SK-MEL-5 (cell line): ENCODE measurements at places on chromosomes 3 and 15. TPM values are rescaled to one million over a fixed set of nuclear protein-coding genes. Genes with fewer than 3 reads are reported as not detected.

The MFSD1 gene
- total RNA-seq = 58.3 and 62.4 TPM in 2 replicates

The SPSB4 gene
- total RNA-seq = 0.08 TPM in 1 of 2 replicates, not detected in the other

The CASR gene
- total RNA-seq = not detected in 2 replicates

The XYLB gene
- total RNA-seq = 14.0 and 18.1 TPM in 2 replicates

The LRRIQ4 gene
- total RNA-seq = not detected in 2 replicates

The ABHD14A gene
- total RNA-seq = 45.2 and 46.0 TPM in 2 replicates

The AMIGO3 gene
- total RNA-seq = 0.32 and 0.34 TPM in 2 replicates

The ATP2B2 gene
- total RNA-seq = not detected in 2 replicates

The PP2D1 gene
- total RNA-seq = not detected in 2 replicates

The ITIH1 gene
- not detected in 2 replicates for total RNA-seq

The VPS18 gene
- total RNA-seq = 85.6 and 88.6 TPM in 2 replicates

The SEMA5B gene
- total RNA-seq = not detected in 2 replicates

The MORC1 gene
- total RNA-seq = 0.11 TPM in 1 of 2 replicates, not detected in the other

The NOX5 gene
- 4.0 TPM in 2 replicates for total RNA-seq

The TICRR gene
- 3.2 and 3.7 TPM in 2 replicates for total RNA-seq

The MYL3 gene
- total RNA-seq = not detected in 2 replicates

The PCOLCE2 gene
- total RNA-seq = 57.2 and 60.6 TPM in 2 replicates

The SATB1 gene
- 2.1 and 4.0 TPM in 2 replicates for total RNA-seq

The A4GNT gene
- total RNA-seq = not detected in 2 replicates

The ATP13A5 gene
- not detected in 2 replicates for total RNA-seq

The RPL4 gene
- 7,059 and 7,927 TPM in 2 replicates for total RNA-seq

The C2CD4B gene
- total RNA-seq = not detected in 2 replicates

The LXN gene
- total RNA-seq = 244 and 273 TPM in 2 replicates

The LARP6 gene
- total RNA-seq = 25.4 and 31.2 TPM in 2 replicates

The SERP1 gene
- total RNA-seq = 72.6 and 89.6 TPM in 2 replicates

The CCR9 gene
- total RNA-seq = not detected in 2 replicates

The GP9 gene
- total RNA-seq = not detected in 2 replicates

The TM4SF1 gene
- 60.2 and 65.0 TPM in 2 replicates for total RNA-seq

The HRH1 gene
- total RNA-seq = not detected in 2 replicates

The TMEM108 gene
- 0.13 TPM in 1 of 2 replicates, not detected in the other for total RNA-seq

The ATRIP gene
- 5.5 and 7.7 TPM in 2 replicates for total RNA-seq

The EOMES gene
- total RNA-seq = 2.0 and 2.8 TPM in 2 replicates

The ADIPOQ gene
- total RNA-seq = not detected in 2 replicates

The POPDC2 gene
- total RNA-seq = 0.08 and 0.40 TPM in 2 replicates

The ZNF662 gene
- 0.13 TPM in 1 of 2 replicates, not detected in the other for total RNA-seq

The BOC gene
- total RNA-seq = 0.05 TPM in 1 of 2 replicates, not detected in the other

The EPHA3 gene
- total RNA-seq = 40.8 and 43.2 TPM in 2 replicates
